ENCODE measurements at places on chromosomes 7 and 10.

- DNase-seq = no peak
Measured at GRCh38 chr7:137454246-137454724, 110.8 kb upstream of the PTN start.

- DNase-seq = no peak
Measured at GRCh38 chr7:50729962-50730361, 52.7 kb downstream of the GRB10 start.

DNA sequence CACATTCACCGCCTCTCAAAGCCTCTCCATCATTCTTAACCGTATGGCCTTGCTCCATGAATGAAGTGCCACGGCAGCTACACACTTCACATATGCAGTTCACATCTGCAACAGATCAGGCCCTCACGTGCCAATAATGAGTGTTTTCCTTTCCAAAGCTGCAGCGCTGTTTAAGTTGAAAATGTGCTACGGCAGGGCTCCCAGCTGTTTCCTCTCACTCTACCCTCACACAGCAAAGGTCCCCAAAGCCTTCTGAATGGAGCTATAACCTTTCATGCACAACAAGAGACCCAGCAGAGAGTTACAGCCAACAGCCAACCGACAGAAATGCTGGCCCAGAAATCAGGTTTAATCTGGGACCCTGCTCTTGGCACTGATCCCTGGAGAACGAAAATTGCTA lies 236.1 kb downstream of the ELMO1 start:
- no peak for DNase-seq

GRCh38 chr10:78656417-78657162 lies 412.2 kb upstream of the ZMIZ1 start:
- no peak for DNase-seq

DNA sequence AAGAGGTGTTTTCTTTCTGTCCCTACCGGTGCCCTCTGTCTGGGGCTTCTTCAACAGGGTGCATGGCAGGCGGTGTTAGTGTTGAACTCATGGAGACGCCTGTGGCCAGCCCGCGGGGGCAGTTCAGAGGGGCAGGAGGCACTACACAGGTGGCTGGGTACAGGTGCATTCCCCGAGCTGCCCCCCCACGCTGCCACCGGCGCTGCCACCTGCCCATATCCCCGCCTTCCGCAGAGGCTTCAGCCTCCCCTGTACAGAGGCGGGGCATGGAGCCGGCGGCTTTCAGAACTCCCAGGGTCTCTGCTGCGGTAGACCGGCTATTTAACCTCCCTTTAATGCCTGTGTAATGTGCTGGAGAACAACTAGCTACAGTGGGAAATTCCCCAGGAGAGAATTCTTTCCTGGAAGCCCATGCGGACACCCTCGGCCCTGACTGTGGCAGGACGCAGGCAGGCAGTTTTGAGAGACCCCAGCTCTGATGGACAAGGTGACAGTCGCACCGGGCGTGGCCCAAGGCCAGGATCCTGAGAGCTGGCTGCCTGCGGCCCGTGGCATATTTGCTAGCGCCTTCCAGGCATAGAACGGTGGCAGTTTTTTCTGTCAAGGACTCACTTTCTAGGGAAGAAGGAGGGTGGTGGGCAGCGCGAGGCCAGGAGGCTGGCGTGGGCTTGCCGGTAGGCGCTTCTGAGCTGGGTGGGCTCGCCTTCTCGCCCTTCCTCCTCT lies 53.7 kb upstream of the ZNF32 start:
- DNase-seq = no peak

DNA sequence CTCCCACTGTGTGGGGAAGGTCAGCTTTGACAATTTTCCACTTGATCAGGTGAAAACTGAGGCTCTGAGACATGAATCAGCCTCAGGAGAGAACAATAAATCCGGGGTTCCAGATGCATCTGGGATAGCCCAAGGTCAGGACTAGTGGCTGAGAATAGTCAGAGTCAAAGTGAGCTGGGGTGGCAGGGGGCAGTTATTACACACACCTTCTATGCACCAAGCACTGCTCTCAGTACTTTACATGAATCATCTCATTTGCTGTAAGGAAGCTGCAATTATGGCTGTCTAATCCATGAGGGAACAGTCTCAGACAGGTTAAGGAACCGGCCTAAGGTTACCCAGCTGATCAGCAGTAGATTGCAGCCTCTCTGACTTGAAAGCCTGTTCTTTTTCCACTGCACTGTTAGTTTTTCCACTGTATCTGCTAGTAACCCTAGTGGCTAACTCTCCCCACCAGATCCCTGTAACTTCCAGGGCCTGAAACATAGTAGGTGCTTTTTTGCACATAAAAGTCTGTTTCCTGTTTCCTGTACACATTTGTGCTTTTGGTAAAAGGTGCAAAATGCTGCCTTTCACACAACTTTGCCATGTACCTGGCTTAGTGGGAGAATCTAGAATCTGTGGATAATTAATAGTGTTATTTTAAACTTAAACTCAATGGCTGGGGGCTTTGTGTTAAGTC lies 125.9 kb downstream of the EMX2 start:
- DNase-seq = no peak

GRCh38 chr7:98324782-98325181 lies 43.3 kb downstream of the BRI3 start:
- DNase-seq = no peak

- DNase-seq = no peak
Measured at GRCh38 chr7:111639934-111640333, 77.6 kb upstream of the IMMP2L start.
